ENCODE measurements at places on chromosomes 5 and 9.

GRCh38 chr9:124001458-124001799 is 10.1 kb upstream of the LHX2 start:
- DNase-seq, result peak; percentile 31

DNA sequence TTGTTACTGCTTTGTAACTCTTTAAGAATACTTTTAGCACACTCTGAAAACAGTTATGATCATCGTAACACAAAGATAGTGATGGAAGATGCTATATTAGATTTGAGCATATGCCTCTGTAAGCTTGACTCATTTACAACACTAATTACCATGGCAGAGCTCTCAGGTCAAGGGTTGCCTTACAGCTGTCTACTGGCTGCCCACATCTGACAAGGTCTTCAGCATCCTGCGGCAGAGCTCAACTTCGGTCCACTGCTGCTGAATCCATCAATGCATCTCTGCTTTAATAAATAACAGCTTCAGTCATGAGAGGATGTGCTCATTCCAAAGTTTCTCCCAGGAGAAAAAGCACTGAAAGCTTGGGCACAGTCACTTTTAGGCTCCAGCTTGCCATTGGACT is 449.4 kb downstream of the RASEF start:
- DNase-seq, result no peak

- peak; percentile 22 for DNase-seq
These were observed 19.0 kb downstream of the ATOX1 start for GRCh38 chr5:151739395-151739794.

DNA sequence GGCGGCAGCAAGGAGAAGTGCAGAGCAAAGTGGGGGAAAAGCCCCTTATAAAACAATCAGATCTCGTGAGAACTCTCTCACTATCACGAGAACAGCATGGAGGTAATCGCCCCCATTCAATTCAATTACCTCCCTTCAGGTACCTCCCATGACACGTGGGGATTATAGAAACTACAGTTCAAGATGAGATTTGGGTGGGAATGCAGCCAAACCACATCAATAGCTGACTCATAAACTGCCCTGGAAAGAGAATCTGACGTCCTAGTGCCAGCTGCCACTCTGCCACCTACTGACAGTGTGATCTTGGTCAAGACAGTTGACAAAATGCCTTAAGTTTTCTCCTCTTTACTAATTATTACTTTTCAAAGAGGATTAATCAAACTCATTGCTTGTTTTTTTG is 128.3 kb downstream of the GPBP1 start:
- no peak for DNase-seq

- no peak for DNase-seq
These were observed 134.5 kb downstream of the NFIB start for GRCh38 chr9:14179449-14179848.
